ENCODE measurements at places on chromosomes 11 and 22. TPM values are rescaled to one million over a fixed set of nuclear protein-coding genes. Genes with fewer than 3 reads are reported as not detected.

- no peak for DNase-seq
Measured at GRCh38 chr11:8787372-8787771, 104.8 kb downstream of the RPL27A start.

GRCh38 chr22:49999063-49999945, 13.3 kb downstream of the IL17REL start:
- DNase-seq: no peak

GRCh38 chr11:26649884-26650283, 72.0 kb downstream of the SLC5A12 start:
- DNase-seq: no peak

DNA sequence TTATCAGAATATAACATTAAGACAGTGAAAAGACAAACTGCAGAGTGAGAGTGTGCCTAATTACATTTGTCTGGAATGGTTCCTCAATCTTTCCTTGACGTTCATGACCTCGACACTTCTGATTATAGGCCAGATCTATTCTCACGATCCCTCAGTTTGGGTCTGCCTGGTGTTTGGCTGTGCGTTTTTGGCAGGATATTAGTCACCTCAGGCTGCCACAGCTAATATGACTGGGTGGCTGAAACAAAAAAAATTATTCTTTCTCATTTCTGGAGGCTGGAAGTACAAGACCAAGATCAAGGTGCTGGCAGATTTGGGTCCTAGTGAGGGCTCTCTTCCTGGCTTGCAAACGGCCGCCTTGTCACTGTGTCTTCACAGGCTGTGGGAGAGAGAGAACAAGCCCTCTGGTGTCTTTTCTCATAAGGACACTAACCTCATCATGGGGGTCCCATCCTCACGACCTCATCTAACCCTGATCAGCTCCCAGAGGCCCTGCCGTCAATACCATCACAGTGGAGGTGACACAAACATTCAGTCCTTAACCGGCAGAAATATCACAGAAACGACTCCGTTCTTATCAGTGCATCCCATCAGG, 23.2 kb downstream of the IFITM10 start:
- DNase-seq: no peak

DNA sequence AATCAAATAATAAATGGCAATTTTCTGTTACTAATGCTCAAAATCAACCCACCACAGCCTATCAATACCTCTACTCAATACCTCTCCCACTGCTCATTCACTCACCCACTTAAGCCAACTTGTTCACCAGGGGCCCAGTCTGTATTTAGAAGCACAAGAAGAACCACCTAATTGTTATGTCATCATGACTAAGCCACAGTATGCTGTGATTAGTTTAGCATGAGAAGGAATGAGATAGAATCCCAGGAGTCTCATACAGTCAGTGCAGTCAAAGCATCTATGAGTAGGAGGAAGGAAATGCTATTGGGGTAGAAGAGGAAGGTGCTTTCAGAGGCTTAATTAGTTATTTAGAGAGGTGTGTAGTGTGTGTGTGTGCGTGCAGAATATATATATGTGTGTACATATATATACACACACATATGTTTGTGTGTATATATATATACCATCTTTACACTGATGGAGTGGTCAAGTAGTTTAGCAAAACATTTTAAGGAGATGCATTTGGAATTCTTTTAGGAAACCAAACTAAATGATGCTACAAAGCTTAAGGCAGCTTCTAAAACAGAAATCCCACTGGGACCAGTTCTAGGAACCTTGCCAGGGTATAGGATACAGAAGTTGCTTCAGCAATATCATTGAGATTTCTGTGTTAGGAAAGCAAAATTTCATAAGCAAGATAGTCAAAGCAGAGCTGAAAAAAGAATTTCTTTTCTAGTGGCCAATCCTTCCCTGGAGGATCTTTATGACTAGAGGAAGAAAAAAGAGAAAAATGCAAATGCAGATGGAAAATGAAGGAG, 27.5 kb downstream of the KCNA4 start:
- DNase-seq: no peak

DNA sequence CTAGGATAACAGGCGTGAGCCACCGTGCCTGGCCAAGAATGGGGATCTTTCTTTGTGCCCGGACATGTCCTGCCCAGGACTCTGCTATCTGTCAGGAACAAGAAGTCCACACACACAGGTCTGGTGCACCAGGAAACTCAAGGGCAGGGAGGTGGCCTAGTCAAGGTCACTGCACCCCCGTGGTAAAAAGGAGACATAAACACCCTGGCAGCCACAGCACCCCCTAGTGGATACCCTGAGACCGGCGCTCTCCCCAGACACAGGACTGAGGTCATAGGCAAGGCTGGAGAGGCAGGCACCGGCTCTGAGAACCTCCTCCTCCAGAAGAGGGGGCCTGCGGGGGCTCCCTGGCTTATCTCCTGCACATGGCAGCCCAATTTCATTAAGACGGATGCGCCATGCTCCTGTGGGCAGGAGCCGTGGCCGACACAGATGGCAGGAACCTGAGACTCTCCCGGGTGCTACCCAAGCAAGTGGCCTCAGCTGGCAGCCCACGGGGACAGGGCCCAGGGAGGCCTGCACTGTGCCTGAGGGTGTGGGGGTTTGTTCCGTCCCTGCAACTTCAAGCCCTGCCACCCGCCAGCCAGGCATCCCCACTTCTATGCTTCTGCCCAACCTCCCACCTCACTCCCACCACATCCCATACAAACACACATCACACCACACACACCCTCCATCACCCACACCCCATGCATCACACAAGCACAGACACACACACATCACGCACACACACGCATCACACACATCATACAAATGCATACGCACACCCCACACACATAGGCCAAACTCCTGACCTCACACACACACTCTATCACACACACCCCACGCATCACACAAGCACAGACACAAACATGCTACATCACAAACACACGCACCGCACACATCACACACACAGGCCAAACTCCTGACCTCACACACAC, 19.6 kb downstream of the MACROD1 start:
- no peak for DNase-seq

DNA sequence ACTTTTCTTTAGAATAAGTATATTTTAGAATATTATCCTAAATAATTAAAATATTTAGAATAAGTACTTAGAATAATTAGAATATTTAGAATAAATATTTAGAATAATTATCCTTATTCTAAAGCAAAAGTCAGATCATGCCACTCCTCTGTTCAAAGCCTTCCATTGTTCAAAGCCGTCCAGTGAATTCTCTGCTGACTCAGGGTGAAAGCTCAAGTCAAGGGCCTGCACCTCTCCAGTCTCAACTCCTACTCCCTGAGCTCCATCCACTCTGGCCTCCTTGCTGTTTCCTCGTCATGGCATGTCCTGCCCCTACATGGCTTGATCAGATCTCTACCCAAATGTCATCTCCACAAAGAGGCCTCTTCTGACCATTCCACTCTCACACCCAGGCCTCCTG, 30.0 kb downstream of the PLEKHA7 start:
- no peak for DNase-seq

DNA sequence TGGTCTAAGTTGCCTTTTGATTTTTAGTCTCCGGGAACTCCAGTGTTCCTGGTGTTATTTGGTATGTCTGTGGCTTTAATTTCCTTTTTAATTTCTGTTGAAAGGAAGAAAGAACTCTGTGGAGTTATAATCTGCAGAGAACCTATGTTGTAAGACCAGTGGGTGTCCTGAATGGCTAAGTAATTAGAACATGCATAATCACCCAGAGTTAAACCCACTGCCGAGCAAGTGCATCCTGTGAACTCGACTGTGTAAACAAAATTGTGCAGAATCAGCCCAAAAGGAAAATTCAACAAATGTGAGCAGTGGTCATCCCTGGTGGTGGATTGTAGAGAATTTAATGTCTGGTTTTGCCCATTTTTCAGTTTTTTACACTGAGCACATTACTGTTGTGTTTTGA, 162.5 kb downstream of the COMMD9 start:
- no peak for DNase-seq

GRCh38 chr11:19628018-19628417, 84.6 kb upstream of the NAV2 start:
- no peak for DNase-seq

GRCh38 chr11:79510960-79511359, 70.1 kb upstream of the TENM4 start:
- no peak for DNase-seq

DNA sequence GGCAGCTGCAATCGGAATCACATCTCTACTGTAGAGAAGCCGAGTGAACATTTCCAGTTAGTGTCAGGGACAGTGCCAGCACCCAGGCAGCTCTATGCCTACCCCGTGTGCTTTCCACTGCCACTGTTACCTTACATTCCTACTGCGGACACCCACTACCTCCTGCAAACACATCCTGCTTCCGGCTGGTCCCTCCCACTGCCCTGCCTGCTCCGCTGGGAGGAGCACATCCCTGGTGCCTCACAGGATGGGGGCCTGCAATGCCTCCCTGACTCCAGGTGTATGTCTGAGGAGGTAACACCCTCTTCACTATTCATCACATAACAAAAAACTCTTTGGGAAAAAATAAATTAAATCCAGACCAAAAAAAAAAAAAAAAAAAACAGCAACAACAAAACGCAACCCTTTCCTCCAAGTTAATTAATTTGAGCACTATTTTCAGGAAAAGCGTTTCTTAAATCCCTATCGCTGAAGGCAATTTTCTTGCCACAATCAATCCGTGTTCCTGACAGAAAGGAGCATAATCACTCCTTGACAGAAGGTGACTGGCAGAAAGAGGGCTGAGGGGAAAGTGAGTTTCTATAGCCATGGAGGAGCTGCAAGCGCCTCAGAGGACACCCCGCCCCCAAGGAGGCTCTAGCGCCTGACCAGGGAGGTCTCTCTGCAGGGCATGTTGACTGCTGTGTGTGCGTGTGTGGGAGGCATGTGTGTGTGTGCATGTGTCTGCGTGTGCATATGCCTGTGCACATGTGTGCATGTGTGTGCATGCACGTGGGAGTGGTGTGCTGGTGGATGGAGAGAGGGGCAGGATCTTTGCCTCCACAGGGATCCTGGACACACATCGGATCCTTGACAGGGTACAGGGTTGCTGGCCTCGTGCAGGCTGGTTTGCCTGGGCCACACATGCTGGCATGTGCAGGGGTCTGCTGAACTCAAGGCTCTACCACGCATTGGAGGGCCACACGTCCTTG, 134.8 kb upstream of the NTM start:
- no peak for DNase-seq

GRCh38 chr11:100612766-100613165, 74.3 kb upstream of the ARHGAP42 start:
- DNase-seq: no peak

GRCh38 chr22:24986816-24987215, 34.3 kb downstream of the KIAA1671 start:
- no peak for DNase-seq

DNA sequence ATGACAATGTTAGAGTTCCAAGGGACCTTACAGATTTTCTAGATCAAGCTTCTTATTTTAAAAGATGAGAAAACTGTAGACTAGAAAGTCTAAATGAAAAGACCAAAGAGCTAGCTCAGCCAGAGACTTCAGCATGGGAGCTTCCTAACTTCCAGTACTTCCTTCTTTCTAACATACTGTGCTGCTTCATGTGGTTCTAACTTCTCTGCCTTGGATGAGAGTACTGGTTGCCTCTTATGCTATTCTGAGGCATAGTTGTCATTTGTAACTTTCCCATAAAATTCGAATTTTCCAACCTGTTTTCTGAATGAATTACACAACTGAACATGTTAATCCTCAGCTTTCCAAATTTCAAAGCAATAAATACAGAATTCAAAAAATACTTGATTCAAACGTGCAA, 1.8 kb downstream of the MTMR2 start:
- DNase-seq: no peak

- DNase-seq: no peak
Measured at GRCh38 chr11:2149864-2150847, 10.9 kb downstream of the INS start.

GRCh38 chr11:87754685-87755084, 420.6 kb downstream of the RAB38 start:
- no peak for DNase-seq

GRCh38 chr22:17496841-17497240, 66.5 kb upstream of the SLC25A18 start:
- no peak for DNase-seq

GRCh38 chr11:47137476-47137875, 39.2 kb downstream of the ARFGAP2 start:
- no peak for DNase-seq

GRCh38 chr11:43282607-43283440, 29.0 kb upstream of the API5 start:
- DNase-seq: no peak

- DNase-seq: no peak
Measured at GRCh38 chr22:25051073-25051472, 98.6 kb downstream of the KIAA1671 start.

GRCh38 chr11:46160100-46160499, 38.8 kb upstream of the PHF21A start:
- DNase-seq: no peak

GRCh38 chr11:130945896-130946295, 29.6 kb upstream of the SNX19 start:
- peak; percentile 5 for DNase-seq

- DNase-seq: no peak
Measured at GRCh38 chr11:128422576-128423370, 164.6 kb downstream of the ETS1 start.

DNA sequence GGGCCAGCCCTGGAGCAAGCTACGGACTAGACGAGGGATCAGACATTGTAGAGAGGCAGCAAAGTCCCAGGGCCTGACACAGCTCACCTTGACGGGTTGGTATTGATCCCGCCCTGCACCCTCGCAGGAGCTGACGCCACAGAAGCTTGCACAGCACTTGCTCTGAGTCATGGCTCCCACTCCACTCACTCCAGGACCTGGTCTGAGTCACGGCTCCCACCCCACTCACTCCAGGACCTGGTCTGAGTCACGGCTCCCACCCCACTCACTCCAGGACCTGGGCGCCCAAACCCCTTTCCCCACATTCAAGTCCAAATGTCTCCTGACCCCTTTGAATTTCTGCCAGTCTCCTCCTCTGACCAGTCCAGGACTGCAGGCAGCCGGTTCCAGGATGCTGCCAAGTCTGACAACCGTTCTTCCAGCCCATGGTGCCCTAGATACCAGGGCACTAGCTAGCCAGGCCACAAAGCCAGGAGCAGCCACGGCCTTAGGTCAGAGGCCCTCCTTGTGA, 6.0 kb upstream of the PNPLA5 start:
- no peak for DNase-seq

- DNase-seq: no peak
Measured at GRCh38 chr22:20533879-20534265, 26.5 kb downstream of the MED15 start.

The GAB4 gene
- polyA plus RNA-seq: not detected

The ZNF280B gene
- 0.48 TPM for polyA plus RNA-seq

The PHOX2A gene
- 1.1 TPM for polyA plus RNA-seq

The QSER1 gene
- polyA plus RNA-seq: 6.1 TPM

The DENND5A gene
- polyA plus RNA-seq: 74.7 TPM

The OR52H1 gene
- polyA plus RNA-seq: not detected

The BEST1 gene
- 6.7 TPM for polyA plus RNA-seq

The SLCO2B1 gene
- 25.1 TPM for polyA plus RNA-seq

The RTN4R gene
- 1.1 TPM for polyA plus RNA-seq

The ZBTB16 gene
- polyA plus RNA-seq: 95.2 TPM

The C1QTNF5 gene
- 46.7 TPM for polyA plus RNA-seq

The FAT3 gene
- 4.1 TPM for polyA plus RNA-seq

The APOL5 gene
- polyA plus RNA-seq: not detected

The MOGAT2 gene
- polyA plus RNA-seq: 1.2 TPM

Measured in urinary bladder (tissue), 4 donors.